ENCODE measurements at places on chromosomes 4 and X. TPM values are rescaled to one million over a fixed set of nuclear protein-coding genes. Genes with fewer than 3 reads are reported as not detected.

DNA sequence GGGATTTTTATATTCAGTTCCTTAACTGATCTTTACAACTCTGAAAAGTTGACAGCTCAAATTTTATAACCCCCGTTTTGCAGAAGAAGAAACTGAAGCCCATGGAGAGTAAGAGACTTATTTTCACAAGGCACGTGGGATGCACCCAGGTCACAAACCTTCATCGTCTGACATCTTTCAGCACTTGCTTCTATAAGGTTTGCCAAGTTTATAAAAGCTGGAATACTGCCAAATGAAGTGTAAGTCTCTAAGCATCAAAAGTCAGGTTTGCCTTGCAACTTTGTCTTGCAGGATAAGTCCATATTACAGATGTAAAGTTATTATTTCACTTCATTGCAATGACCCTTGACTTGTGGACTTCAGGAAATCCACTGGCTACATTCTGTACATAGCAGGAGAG lies 6.3 kb upstream of the KCNIP4 start:
- no peak for DNase-seq

DNA sequence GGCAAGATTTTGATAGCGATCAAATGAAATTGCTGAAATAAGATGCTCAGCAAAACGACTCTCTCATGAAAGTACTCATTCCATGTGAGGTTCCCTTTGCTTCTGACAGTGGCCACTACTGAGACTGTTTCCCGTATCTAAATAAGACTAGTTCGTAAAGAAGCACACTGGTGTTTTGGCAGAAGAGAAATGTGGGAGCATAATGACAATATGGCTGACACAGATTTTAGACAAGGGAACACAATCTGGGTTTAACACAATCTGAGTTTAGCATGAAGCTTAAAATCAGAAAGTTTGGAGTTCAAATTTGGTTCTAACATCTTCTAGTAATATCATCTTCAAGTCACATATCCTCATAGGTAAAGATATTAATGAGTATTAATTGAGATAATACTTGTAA lies 13.7 kb downstream of the GABRA4 start:
- DNase-seq, result no peak

DNA sequence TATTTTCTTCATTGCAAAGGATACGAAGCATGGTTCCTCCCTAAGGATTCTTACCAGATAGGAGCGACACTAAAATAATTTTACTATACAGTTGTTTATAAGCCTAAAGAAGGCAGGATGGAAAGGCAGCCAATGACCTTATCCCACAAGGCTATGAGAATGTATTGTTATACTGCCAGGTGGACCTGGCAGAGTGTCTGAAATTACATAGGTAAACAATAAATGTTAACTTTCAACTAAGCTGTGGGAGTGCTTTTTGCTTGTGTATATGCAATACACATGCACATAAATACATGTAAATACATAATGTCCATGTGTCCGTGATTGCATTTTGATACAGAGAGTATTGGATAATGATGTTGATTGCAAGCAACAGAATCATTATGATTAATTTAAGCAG lies 850.6 kb downstream of the CENPC start:
- DNase-seq, result no peak

DNA sequence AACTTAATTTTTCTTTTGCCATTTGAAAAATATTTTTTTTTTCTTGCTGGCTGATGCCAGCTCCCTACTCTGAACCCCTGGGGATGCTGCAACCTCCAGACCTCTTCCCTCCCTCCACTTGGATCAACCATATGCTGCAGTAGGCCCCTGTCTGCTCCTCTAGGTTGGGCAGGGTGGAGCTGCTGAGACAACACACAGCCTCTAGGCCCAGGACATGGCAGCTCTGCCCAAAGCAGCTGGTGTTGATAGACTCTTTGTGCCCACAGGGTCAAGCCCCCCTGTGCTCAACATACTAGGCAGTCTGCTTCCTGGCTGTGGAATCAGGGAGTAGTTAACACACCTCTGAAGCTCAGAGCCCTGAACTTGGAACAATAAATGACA lies 19.9 kb upstream of the CLNK start:
- no peak for DNase-seq

SLC6A14 gene
- total RNA-seq, result 0.12 TPM

JAKMIP1 gene
- 0.37 TPM for total RNA-seq

CENPVL2 gene
- 0.17 TPM for total RNA-seq

TCEAL7 gene
- total RNA-seq, result 8.1 TPM

All from mucosa of gallbladder (tissue), 1 donor.